Stomach (tissue), 19 donors: ENCODE measurements at places on chromosomes 16 and 17. TPM values are rescaled to one million over a fixed set of nuclear protein-coding genes. Genes with fewer than 3 reads are reported as not detected.

The RDM1 gene
- not detected for total RNA-seq

- DNase-seq: no peak
Measured at GRCh38 chr17:74843352-74843627, 16.4 kb downstream of the GRIN2C start.

DNA sequence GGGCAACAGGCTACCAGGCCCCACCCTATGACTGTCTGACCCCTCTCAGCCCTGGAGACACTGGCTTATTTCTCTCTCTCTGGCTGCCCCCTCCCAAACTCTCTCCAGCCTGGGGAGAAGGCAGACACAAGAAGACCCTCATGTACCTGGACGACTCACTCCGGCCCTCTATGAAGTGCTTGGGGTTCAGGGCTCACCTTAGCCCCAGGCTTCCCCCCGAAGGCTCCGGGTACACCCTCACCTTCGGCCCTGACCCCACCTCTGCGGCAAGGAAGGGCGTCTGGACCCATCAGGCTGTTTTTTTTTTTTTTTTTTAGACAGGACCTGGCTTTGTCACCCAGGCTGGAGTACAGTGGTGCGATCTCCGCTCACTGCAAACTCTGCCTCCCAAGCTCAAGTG is 906 bp upstream of the CARMIL2 start:
- peak; percentile 5 for DNase-seq

- no peak for DNase-seq
Measured at GRCh38 chr17:47692895-47693730, 848 bp upstream of the TBKBP1 start.

The PDILT gene
- total RNA-seq: 0.37 TPM

GRCh38 chr17:27569257-27569722 is 61.7 kb upstream of the LGALS9 start:
- DNase-seq: no peak

The PLD6 gene
- 1.1 TPM for total RNA-seq

The TM4SF5 gene
- not detected for total RNA-seq

DNA sequence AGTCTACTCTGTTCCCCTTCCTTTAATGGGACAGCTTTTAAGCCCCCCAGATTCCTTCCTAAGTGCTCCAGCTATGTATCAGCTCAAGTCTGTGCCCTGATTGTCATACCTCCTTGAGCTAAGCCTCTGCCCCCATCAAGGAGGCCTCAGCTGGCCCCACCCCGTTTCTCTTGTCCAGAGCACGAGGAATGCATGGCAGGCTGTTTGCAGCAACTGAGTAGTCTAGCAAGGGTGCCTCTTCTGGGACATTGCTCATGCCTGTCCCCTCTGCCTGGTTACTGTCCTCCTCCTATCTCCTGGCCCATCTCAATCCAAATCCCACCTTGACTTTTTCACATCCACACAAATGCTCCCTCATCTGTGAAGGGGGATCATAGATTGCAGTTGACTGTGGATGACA is 27.8 kb upstream of the TMEM220 start:
- DNase-seq: no peak
